Testis (tissue), 5 donors: ENCODE measurements at places on chromosomes 1 and 21. TPM values are rescaled to one million over a fixed set of nuclear protein-coding genes. Genes with fewer than 3 reads are reported as not detected.

DNA sequence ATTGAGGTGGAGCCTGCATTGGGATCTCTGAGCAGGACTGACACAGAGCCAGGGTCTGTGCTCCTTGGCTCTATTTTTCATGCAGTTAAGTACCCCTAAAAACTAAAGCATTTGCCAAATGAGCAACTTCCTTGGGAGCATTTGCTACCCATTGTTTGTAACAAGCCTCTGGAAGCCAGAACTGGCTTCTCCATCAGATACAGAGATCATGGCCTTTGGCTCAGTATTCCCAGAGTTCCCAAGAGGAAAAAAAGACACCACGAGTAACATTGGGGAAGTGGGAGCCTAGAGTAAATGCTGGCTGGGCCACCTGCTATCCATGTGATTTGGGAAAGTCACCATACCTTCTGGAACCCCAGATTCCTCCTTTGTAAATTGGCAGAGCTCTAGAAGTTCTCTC is 44.8 kb downstream of the OPTC start:
- DNase-seq: no peak

DNA sequence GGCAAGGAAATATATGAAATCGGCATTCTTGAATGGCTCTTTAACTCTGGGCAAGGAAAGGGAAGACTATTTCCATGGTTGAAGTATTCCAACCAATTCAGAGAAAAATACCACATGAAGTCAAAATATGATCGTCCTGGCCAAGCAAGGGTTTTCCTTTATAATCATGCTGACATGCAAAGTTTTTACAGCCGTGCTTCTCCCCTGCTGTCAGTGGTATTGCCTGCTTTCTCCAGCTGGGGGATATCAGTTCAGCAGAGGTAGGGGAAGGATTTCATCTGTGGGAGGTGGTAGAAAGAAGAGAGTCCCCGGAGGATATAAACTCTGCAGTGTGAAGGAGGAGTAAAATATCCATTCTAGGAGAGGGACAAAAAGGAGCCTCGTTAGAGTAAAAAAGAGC is 322.8 kb downstream of the PAPPA2 start:
- no peak for DNase-seq

DNA sequence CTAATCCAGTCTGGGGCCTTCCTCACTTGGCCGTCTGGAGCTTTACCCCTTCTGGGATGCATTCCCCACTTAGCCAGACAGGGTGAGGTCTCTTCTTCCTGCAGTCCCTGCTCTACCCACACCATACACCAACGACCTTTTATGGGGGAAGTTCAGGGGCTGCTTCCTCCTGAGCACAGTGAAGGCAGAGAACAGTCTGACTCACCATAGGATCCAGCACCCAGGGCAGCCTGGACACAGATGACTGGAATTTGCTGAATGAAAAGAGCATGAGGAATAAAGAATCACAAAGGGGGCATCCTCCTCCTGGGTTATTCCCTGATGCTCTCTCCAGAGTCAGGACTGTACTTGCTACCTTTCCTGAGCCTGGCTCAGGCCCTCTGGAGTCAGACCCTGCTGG is 4.6 kb upstream of the FOXE3 start:
- DNase-seq: no peak

DNA sequence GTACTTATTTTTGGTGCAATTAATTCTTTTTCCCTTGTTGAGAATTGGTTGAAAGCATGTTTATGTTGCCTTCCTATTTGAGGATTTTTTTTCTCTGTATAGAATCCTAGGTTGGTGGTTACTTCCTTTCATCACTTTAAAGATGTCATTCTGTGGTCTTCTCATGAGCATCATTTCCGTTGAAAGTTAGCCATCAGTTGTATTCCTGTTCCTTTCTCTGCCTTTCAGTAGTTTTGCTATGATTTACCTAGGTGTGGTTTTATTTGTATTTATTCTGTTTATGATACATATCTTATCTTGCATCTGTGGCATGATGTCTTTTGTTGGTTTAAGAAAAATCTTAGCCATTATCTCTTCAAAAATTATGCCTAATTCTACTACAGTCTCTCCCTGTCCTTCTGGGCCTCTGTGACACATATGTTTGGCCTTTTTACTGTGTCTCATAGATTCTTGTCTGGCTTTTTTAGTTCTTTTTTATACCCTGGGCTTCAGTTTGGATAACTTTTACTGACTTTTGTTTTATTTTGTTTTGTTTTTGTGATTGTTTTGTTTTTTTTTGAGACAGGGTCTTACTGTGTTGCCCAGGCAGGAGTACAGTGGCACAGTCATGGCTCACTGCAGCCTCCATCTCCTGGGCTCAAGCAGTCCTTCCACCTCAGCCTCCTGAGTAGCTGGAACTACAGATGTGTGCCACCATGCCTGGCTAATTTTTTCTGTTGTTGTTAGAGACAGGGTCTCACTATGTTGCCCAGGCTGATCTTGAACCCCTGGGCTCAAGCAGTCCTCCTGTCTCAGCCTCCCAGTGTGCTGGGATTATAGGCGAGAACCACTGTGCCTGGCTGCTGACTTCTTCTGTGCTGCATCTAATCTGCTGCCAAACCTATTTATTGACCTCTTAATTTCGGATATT is 24.1 kb downstream of the PTGFRN start:
- DNase-seq: no peak

DNA sequence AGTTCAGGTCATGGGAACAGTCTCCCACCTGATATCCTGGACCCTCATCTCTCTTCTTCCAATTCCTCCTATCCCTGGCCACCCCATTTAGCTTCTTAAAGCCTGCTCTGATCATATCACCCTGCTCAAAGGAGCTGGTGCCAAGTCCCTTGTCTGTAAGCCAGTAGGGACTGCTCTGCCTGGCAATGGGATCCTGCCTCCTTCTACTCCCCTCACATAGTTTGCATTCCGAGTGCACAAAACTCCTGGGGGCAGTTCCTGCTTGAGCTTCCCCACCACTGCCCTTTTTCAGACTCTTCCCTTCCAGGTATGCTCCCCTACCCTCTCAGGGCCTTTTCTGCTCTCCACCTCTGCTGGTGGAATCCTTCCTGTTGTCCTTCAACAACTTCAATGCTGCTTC is 48.1 kb downstream of the NGF start:
- DNase-seq: peak; percentile 36

Gene SPATA21
- 2.7 TPM for total RNA-seq

Gene GPR157
- total RNA-seq: 11.7 TPM
